ENCODE measurements at places on chromosomes 5 and 9.

DNA sequence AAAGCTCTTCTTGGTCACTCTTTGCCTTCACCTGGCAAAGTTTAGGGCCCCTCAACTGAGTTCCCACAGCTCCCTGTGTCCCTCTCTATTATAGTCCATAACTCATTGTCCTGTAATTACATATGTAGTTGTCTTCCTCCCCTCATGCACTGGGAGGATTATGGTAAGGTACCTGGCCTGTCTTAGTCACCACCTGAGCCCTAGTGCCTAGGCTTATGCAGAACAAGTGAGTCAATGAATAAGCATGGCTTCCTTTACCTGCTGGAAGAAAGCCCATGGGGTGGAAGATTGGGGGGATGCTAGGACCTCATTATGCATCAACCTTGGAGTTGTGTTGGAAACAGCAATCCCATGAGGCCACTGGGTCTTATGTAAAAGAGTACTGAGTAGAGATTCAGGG, 187.7 kb upstream of the TRIM32 start:
- DNase-seq = no peak

- DNase-seq = no peak
Observed at GRCh38 chr9:93092251-93092991, 3.6 kb upstream of the CARD19 start.

- DNase-seq = no peak
Observed at GRCh38 chr5:78879516-78879915, 105.6 kb downstream of the ARSB start.

- DNase-seq = no peak
Observed at GRCh38 chr5:112485934-112486355, 66.9 kb upstream of the EPB41L4A start.

GRCh38 chr5:113250341-113250953, 184.3 kb downstream of the TSSK1B start:
- DNase-seq = no peak

DNA sequence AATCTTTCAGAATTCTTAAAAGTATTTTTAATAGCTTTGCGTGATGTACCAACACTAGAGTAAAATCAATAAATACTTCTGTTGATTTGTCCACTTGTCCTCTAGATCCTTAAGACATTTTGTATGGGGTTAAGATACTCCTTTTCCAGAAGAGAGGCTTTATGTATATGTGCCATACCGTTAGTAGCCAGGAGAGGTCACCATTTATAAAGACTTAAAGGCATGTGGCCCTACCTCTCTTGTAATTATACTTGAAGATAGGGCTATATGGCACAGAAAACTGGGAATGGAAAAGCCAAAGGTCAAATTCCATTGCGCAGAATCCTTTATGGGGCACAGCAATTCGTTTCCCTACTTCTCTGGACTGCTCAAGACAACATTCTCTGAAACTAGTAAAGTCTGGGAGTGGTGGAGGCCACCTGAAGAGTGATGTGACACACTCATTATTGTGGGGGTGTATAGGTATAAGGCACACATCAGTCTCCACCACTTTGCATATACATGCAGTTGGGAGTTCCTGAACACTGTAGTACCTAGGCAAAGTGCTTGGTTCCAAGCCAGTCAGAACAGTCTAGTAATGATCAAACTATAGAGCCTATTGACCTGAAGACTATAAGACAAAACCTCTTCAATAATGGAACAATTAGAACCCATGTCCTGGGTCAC, 140.1 kb upstream of the FBXL17 start:
- DNase-seq = peak; percentile 23

- DNase-seq = no peak
Observed at GRCh38 chr9:69546265-69546664, 125.9 kb downstream of the APBA1 start.

- no peak for DNase-seq
Observed at GRCh38 chr9:78954286-78954685, 617.5 kb upstream of the TLE4 start.

DNA sequence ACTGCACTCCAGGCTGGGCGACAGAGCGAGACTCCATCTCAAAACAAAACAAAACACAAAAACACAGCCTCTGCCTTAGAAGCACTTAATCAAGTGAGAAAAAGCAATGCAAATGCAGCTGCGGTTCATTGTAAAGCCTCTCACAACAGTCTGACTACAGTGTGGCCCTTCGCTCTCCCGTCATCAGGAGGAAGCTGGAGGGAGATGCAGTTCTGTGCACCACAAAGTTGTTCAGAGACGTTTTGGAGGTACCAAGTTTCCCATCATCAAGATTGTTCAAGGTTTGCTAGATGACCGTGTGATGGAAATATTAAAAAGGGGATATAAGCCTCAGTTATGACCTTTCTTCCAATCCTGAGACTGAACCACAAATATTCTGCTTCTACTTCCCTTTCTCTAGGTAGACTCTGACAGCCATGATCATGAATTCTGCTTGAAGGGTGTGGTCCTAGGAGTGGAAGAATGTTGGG, 40.9 kb downstream of the SEC61B start:
- no peak for DNase-seq

- DNase-seq = no peak
Observed at GRCh38 chr5:54990841-54991258, 5.5 kb upstream of the ESM1 start.

DNA sequence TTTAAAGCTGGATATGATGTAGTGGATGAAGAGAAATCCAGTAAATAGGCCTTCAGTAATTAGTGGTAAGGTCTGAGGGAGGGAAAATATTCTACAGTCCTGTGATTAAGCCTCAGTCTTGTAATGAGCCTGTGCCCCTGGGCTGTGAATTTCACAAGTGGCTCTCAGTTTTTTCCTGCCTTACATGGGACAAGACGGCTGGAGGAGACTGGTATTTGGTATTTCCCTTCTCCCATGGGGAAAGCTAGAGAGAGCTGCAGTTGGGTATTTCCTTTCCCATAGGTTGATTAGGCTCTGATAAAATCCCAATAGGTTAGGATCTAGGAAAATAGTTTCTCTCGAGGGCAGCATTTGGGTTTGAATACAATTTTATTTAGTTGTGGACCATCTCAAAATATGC, 62.2 kb upstream of the GNA14 start:
- no peak for DNase-seq

DNA sequence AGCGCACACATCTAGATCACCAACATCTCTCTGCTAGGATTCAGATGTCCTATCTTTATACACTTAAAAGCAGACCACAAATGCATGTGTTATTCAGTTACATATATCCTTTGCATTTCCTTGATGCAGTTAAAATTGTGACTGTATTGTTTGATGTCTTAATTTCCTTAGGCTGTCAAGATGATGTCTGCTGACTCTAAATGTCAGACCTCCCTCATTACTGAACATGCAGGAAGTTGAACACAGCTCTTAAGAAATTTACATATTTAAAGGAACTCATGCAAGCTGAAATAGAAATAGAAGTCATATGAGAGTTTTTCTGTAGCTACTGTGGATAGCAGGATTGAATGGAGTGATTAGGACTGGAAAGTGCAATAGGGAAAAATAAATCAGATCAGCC, 336.5 kb upstream of the SEMA6A start:
- DNase-seq = no peak

- DNase-seq = peak; percentile 46
Observed at GRCh38 chr5:134873494-134873893, 677 bp upstream of the TXNDC15 start.

- DNase-seq = no peak
Observed at GRCh38 chr5:176394881-176395675, 6.5 kb downstream of the HIGD2A start.

DNA sequence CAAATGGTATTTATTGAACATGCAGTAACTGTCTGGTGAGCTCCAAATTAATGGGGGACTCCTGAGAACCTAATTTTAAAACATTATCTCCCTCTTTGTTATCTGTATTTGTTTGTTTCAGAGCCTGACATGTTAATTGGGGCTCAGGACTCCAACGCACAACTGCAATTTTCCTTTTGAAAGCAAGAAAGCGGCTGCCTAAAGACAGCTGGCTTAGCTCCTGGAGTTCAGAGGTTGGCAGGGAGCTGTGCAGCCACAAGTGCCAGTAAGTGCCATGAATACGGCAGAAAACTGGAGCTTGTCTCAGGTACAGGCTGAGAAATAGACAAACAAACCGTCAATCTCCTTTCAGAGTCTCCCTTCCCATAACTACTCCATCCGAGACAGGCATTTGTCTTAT, 80.9 kb downstream of the PPP2R2B start:
- DNase-seq = no peak

GRCh38 chr9:109609060-109609459, 111.0 kb upstream of the PTPN3 start:
- no peak for DNase-seq

GRCh38 chr9:130421802-130422276, 22.9 kb upstream of the ASS1 start:
- no peak for DNase-seq

- DNase-seq = no peak
Observed at GRCh38 chr9:134633362-134634142, 8.1 kb upstream of the COL5A1 start.

DNA sequence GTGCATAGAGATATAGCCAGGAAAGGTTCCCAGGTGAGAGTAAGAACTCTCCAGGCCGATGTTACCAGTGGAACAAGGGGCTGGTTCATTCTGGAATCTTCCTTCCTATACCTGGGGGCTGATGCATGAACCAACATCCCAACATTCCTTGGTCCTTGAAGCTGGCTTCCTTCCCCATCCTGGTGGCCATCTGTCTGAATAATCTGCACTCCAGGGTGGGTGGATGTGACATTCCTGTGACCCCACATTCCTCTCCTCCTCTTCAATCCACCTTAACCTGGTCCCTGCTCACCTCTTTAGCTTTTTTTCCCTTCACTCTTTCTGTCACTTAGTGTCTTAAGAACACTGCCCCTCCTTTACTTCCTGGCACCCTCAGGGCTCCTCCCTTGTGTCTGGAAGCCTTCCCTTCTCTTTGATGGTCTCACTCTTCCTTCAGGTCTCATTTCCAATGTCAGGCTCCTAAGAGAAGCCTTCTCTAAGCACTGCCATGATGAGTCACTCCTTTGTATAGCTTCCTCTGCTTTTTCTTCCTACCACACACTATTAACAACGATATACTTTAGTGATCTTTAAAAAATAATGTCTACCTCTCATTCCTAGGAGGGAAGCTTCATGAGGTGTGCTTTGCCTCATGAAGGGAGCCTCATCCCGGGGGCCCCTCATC, 80.3 kb downstream of the BOD1 start:
- no peak for DNase-seq

GRCh38 chr5:162699361-162699760, 631.8 kb downstream of the GABRG2 start:
- no peak for DNase-seq

DNA sequence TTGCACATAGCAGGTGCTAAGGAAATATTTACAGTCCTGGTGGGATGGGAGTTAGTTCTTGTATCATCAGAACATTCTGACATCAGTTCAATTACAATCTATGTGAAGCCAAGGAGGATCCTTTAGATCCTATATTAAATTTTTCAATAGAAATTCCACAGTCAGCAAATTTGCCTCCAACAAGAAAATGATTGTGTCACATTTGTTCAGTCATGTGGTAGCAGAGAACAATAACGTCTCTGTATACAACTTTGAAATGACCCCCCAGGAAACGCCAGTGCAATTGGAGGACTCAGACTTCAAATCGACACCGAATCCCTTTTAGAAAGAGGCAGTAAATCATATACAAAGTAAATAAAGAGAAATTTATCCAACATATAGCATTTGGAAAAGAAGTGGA, 392.1 kb downstream of the DTWD2 start:
- DNase-seq = no peak

Data from activated T-cell treated with anti-CD3 and anti-CD28 coated beads, Interleukin-2, amount 50 U/mL, for 72 hours (primary cell).